ENCODE measurements at places on chromosomes 1 and 21. TPM values are rescaled to one million over a fixed set of nuclear protein-coding genes. Genes with fewer than 3 reads are reported as not detected.

The LIN28A gene
- not detected for total RNA-seq

The POMGNT1 gene
- 66.7 TPM for total RNA-seq

The FMOD gene
- total RNA-seq = 0.33 TPM

The CTSS gene
- 5.2 TPM for total RNA-seq

The OR10Z1 gene
- 0.22 TPM for total RNA-seq

The HSF2BP gene
- 1.00 TPM for total RNA-seq

The ZMYND12 gene
- 0.66 TPM for total RNA-seq

The PTGFRN gene
- total RNA-seq = 12.4 TPM

The FALEC gene
- total RNA-seq = 0.25 TPM

The SKI gene
- total RNA-seq = 21.7 TPM

The DNAJC6 gene
- 0.44 TPM for total RNA-seq

The LRRC71 gene
- not detected for total RNA-seq

The CSF3R gene
- 0.11 TPM for total RNA-seq

The OPTC gene
- total RNA-seq = not detected

The CAPN8 gene
- under 0.01 TPM for total RNA-seq
